ENCODE measurements at places on chromosomes 1 and 21. TPM values are rescaled to one million over a fixed set of nuclear protein-coding genes. Genes with fewer than 3 reads are reported as not detected.

- DNase-seq, result no peak
- H3K4me3 ChIP-seq, result no peak overlapping the region
- no peaks in the 10 kb centered on the region for H3K27me3 ChIP-seq
- H3K27ac ChIP-seq, result peak overlapping the region; percentile 21
Measured at GRCh38 chr21:44856131-44856530, 17.4 kb downstream of the PTTG1IP start.

DNA sequence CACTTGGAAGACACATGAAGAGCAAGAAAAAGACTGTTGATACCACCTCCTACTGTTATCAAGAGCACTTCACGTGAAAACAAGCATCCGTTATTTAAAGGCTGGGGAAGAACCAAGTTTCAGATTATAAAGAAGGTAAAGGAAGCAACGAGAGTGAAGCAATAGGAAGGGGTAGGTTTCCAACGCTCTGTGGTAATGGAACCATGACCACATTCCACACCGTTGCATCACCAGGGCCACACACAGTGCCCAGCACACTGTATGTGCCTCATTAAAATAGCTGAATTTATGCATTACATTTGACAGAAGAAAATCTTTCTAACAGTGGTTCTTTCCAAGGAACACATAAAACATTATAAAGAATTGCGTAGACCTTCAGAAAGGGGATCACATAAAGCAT is 435.8 kb downstream of the MRPL39 start:
- H3K4me3 ChIP-seq, result no peak overlapping the region
- no peak overlapping the region for H3K27ac ChIP-seq
- no peaks in the 10 kb centered on the region for H3K4me1 ChIP-seq
- no peaks in the 10 kb centered on the region for H3K27me3 ChIP-seq
- no peaks in the 10 kb centered on the region for H3K36me3 ChIP-seq

DNA sequence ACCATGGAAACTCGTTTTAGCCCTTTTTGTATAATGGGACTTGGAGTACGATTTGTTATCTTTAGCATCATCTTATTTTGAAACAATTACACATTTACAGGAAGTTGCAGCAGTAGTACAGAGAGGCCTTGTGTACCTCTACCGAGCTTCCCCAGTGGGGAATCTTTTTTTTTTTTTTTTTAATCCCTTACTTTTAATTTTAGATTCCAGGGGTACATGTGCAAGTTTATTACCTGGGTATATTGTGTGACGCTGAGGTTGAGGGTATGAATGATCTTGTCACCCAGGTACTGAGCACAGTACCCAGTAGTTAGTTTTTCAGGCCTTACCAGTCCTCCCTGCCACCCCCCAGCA is 45.9 kb downstream of the HHAT start:
- H3K36me3 ChIP-seq, result no peaks in the 10 kb centered on the region
- H3K4me3 ChIP-seq, result no peak overlapping the region
- peak; percentile 29 for DNase-seq

The TMEM125 gene
- total RNA-seq, result not detected

DNA sequence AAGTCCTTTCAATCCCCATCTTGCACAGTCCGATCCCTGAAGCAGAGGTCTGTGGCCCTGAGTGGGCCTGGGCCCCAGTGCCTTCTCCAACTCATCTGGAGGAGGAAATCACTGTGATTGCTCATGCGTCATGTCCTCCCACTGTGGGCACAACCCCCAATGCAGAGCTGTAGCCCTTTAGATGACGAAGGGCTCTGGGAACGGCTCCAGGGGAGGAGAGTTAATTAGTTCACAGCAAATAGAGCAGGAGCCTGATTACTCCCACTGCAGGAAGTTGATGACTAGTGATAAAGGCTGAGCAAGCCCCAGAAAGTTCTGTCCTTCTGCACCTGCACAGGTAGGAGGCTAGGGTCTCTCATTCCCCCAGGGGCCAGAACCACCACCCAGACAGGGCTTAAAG is 111.5 kb downstream of the CCDC185 start:
- H3K36me3 ChIP-seq, result no peaks in the 10 kb centered on the region
- H3K27me3 ChIP-seq, result no peaks in the 10 kb centered on the region
- no peak overlapping the region for H3K27ac ChIP-seq
- no peak for DNase-seq
